ENCODE measurements at places on chromosomes 7 and 10.

- DNase-seq: no peak
These were observed 34.5 kb downstream of the ITPRIP start for GRCh38 chr10:104303594-104304355.

- DNase-seq: no peak
These were observed 77.5 kb upstream of the CXCL12 start for GRCh38 chr10:44462338-44462914.

DNA sequence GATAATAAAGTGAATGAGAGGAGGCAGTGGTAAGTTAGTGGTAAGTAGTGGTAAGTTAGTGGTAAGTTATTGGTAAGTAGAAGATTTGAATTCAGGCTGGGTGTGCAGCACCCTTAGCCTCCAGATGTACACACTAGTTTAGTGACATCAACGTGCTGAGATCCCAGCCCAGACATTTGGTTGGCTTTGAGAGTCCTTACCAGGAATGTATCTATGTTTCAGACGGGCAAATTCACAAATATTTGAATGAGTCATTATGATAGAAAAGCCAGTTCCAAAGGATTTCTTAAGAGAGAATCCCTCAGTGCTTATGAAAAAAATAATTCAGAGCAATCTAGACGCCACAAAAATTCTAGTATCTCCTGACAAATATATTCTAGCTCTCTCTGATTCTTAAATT is 70.0 kb downstream of the ARL4A start:
- DNase-seq: no peak

DNA sequence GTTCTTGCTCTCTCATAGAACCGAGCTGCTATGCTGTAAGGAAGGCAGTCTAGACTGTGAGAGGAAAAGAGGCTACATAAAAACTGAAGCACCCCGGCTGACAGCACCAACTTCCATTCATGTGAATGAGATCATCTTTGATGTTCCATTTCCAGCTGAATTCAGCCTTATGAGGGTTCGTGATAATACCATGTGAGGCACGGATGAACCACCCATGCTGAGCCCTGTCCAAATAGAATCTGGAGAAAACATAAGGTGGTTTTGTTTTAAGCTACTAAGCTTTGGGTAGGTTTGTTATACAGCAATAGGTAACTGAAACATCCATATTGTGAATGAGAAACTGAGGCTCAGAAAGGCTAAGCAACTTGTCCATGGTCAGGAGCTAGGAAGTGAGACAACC is 6.9 kb upstream of the VAX1 start:
- no peak for DNase-seq

DNA sequence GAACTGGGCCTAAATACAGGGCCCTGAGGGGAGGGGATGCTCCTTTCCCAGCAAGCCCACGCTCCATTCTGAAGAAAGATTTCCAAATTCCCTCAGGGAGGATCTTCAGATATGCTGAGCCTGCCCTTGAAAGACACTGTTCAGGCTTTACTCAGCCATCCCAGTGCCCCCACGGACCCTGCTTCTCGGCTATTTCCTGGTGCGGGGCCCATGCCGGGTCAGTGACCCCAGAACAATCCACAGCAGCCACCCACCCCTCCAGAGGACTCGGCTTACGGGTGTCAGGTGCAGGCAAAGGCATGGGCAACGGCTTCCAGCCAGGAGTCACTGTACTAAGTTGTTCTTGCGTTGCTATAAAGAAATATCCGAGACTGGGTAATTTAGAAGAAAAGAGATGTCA is 137.1 kb downstream of the OAT start:
- DNase-seq: no peak

- no peak for DNase-seq
These were observed 21.4 kb downstream of the KCP start for GRCh38 chr7:128889121-128889520.

DNA sequence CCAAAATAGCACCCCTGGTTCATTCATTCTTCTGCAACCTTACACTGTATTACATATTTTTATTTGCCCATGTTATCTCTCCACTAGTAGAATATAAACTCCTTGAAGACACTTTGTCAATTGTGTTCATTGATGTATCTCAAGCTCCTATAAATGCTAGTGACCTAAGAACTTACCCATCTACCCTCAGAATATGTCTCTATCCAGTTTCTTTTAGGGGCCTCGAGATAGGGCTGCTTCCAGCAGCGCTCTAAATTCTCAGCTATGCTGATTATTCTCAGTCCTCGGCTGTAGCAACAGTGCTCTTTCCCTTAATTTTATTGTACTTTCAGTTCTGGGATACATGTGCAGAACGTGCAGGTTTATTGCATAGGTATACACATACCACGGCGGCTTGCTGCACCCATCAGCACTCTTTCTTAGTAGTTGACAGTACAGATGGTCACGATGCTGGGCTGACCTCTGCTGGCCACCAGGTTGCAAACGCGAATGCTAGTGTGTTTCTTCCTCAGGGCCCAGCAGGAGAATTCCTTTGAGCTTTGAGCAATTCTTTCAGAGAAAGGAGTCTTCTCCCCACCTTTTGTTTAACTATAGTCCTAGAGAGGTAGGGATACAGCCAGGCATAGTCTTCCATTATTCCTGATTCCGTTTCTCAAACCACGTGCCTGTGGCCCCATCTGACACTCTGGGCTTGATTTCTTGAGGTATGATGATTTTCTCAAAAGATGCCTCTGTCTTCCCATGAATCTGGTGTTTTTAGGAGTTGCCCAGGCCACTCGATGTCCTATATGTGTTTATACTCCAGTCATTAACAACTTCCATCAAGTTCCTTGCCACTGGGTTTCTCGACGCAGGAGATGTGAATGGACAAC is 49.1 kb upstream of the CDC14C start:
- DNase-seq: no peak

DNA sequence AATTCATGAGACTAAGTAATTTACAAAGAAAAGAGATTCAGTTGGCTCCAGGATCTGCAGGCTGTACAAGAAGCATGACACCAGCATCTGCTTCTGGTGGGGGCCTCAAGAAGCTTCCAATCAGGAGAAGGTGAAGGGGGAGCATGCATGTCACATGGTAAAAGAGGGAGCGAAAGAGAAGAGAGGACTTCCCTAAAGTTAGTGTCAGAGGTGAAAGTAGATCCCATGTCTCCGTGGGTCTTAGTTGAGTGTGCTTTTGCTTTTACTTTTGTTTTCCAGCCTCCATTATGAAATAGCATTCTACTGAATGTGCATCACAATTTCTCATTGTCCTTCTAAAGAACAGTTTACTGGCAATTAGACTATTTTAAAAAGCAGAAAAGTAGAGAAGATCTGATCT is 213.6 kb upstream of the FZD1 start:
- no peak for DNase-seq

- DNase-seq: no peak
These were observed 722 bp downstream of the UPF2 start for GRCh38 chr10:12041766-12042408.

DNA sequence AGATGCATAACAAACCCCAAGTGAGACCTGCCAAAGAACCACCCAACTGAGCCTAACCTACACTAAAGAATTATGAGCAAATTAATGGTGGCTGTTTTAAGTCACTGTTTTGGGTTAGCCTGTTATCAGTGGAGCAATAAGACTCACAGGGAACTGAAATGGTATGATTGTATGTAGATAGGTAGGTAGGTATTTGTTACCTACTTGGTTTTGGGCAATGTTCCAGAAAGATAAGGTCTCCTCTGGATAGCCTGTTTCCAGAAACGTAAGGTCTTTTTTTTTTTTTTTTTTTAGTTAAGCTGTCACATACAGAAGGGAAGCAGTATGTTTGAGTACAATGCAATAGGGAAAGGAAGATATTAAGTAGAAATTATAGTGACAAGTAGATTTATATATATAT is 47.6 kb downstream of the PSMC2 start:
- no peak for DNase-seq

DNA sequence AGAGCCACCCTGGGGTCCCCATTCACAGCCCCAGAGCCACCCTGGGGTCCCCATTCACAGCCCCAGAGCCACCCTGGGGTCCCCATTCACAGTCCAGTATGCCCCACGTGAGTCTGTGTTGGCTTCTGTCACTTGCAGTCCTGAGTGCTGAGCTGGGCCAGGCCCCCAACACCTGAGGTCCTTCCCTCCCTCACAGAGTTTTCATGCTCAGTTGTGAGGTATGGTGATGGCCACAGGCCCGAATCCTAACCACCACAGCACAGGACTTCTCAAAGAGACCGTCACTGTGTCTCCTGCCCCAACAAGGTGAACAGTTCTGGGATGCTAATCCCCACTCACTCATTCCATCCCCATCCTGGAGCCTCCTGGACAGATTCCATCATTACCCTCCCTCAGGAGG is 239.2 kb downstream of the PTPRN2 start:
- DNase-seq: no peak

- DNase-seq: no peak
These were observed 115.3 kb downstream of the PIP4K2A start for GRCh38 chr10:22599048-22599561.

- peak; percentile 94 for DNase-seq
These were observed at the start of gene TOMM7 for GRCh38 chr7:22822486-22823141. TSS of gene TOMM7 (minus strand) at chr7:22822849. CDS start at chr7:22822779, 70 bp downstream.

GRCh38 chr10:72259491-72260238 is 14.1 kb upstream of the DDIT4 start:
- no peak for DNase-seq

- no peak for DNase-seq
These were observed 223.1 kb downstream of the GFRA1 start for GRCh38 chr10:116049974-116050304.

- DNase-seq: no peak
These were observed 6.9 kb downstream of the MMD2 start for GRCh38 chr7:4951903-4952636.

GRCh38 chr7:7164591-7164990 is 17.8 kb upstream of the C1GALT1 start:
- no peak for DNase-seq

DNA sequence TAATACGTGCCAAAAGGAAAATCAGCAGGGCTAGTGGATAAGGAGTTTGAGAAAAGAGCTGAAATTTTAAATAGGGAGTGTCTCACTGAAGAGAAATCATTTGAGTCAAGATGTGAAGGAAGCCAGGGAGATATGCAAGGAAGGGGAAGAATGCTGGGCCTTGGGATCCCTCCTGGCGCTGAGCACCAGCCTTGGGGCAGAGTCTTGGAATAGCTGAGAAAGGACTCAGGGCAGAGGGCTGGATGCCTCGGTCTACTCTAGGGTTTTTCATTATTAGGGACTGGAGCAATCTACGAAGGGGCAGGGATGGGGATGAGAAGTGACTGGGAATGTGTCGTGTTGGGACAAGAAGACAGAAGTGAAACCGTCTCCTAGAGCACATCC is 484 bp downstream of the ZWINT start:
- no peak for DNase-seq

- DNase-seq: no peak
These were observed 40.4 kb upstream of the ABCB5 start for GRCh38 chr7:20574784-20575720.

DNA sequence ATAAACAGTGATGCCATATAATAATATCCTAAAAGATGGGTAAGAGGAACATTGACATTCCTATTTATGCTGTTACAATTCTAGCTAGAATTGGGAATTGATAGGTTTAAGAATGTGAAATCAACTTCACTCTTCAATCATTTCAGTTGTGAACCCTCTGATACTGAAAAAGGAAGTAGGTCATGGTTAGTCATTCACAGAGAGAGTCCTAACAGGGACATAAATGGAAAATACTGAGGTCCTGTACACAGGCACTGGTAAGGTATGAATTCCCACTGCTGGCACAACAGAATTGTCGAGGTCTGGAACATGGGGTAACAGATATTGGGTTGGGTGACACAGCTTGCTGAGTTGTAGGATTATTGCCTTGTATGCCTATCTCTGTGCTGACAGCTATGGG is 289.4 kb upstream of the LRRN3 start:
- no peak for DNase-seq

- DNase-seq: no peak
These were observed 1066.3 kb downstream of the CNTNAP2 start for GRCh38 chr7:147182874-147183273.

GRCh38 chr10:44193567-44194220 is 191.2 kb downstream of the CXCL12 start:
- no peak for DNase-seq

- no peak for DNase-seq
These were observed 19.7 kb downstream of the CLRN3 start for GRCh38 chr10:127872871-127873600.

DNA sequence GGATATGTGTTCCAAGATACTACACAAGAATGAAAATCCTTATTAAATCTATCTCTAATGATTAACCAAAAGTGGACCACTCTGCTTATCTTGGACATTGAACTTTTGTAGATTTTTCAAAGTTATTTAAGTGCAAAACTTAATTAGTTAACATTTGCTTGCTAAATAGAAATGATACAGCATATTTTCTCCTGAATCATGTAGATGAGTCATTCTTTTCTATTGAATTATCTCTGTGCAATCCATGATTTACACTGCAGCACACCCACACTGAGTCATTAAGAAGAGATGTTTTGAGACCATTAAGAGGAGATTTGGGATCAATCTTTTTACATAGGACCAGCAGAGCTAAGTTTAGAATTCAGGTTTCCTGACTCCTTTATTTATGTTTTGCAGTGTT is 6.6 kb upstream of the ABCC2 start:
- no peak for DNase-seq

DNA sequence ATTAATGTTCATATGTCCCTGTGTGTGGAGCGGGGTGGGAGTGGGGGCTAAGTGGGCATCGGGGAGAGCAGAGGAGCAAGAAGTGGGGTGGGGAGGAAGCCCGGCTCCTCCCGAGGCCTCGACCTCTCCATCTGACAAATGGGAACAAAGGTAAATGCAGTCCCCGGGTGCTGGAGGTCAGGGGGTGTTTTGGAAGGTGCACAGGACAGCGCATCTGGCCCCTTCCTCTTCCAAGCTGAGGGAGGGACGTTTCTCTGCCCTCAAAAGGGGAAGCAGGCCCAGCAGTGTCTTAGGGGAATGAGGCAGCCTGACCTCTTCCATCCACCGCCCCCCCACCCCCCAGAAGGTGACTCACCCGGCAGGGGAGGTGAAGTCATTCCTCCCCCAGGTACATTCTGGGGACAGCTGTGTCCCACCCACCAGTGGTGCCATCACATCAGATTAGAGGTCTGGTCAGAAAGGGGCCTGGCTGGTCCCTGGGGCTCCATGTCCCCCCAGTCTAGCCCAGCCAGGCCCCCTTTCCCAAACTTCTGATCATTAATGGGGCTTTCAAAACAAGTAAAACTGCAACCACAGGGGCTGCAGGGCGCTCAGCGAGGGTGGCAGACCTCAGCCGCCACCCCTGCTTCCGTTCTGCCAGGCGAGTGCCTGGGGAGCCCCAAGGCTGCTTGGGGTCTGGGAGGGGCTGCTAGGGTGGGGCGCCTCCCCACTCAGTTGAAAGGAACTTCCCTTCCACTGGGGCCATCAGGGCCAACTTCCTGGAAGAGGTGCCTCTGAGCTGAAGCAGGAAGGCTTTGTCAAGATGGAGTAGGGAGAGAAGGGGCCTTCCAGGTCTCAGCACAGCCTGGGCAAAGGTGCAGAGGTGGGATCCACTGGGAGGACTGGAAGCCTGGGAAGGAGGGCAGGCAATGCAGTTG is 10.8 kb downstream of the LFNG start:
- no peak for DNase-seq

GRCh38 chr10:131870831-131871672 is 29.8 kb upstream of the PPP2R2D start:
- no peak for DNase-seq

Measured in NCI-H2107 (cell line).